HFFc6 (cell line): ENCODE measurements at places on chromosomes 5 and 9. TPM values are rescaled to one million over a fixed set of nuclear protein-coding genes. Genes with fewer than 3 reads are reported as not detected.

QRFP gene
- not detected in 3 replicates for total RNA-seq

ST8SIA4 gene
- not detected in 3 replicates for total RNA-seq

AIF1L gene
- 0.19 to 0.36 TPM (median 0.20 TPM) in 3 replicates for total RNA-seq

GKAP1 gene
- total RNA-seq, result 0.88 to 1.5 TPM (median 1.0 TPM) in 3 replicates

SNX24 gene
- 20.7 to 22.5 TPM (median 22.3 TPM) in 3 replicates for total RNA-seq

SMIM33 gene
- total RNA-seq, result not detected in 3 replicates
